ENCODE measurements at places on chromosomes 2 and 18.

GRCh38 chr2:120979921-120980320 is 244.3 kb downstream of the GLI2 start:
- DNase-seq, result no peak

- DNase-seq, result no peak
Measured at GRCh38 chr2:211599146-211599545, 939.5 kb downstream of the ERBB4 start.

DNA sequence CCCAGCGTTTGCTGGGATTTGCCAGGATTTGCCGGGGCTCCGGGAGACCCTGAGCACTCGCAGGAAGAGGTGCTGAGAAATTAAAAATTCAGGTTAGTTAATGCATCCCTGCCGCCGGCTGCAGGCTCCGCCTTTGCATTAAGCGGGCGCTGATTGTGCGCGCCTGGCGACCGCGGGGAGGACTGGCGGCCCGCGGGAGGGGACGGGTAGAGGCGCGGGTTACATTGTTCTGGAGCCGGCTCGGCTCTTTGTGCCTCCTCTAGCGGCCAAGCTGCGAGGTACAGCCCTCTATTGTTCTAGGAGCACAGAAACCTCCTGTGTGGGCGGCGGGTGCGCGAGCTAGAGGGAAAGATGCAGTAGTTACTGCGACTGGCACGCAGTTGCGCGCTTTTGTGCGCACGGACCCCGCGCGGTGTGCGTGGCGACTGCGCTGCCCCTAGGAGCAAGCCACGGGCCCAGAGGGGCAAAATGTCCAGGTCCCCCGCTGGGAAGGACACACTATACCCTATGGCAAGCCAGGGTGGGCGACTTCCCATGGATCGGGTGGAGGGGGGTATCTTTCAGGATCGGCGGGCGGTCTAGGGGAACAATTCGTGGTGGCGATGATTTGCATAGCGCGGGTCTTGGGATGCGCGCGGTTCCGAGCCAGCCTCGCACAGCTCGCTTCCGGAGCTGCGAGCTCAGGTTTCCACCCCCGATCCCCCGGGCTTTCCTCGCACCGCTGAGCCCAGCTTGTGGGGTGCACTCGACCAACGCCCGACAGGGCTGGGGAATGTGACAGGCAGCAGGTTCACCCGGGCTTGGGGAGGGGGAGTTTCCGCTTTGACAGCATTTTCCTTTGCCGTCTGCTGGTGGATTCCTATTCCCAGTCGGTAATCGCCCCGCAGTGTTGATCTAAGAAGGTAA is 2.8 kb downstream of the ONECUT2 start:
- DNase-seq, result peak; percentile 80

GRCh38 chr2:177914247-177914646 is 158.3 kb downstream of the PDE11A start:
- no peak for DNase-seq

- DNase-seq, result peak; percentile 0
Measured at GRCh38 chr18:72830109-72830508, 37.7 kb downstream of the NETO1 start.

- no peak for DNase-seq
Measured at GRCh38 chr2:85415980-85416650, 2.4 kb upstream of the SH2D6 start.

All from activated CD4-positive, alpha-beta T cell treated with anti-CD3 and anti-CD28 coated beads, Interleukin-10, Interleukin-2, amounts not matched to agents 100 ng/mL and 50 ng/mL, durations not matched to agents 16 hours and 8 hours (primary cell).